ENCODE measurements at places on chromosomes 6 and 20. TPM values are rescaled to one million over a fixed set of nuclear protein-coding genes. Genes with fewer than 3 reads are reported as not detected.
A peak's percentile ranks its signal among the peaks of the same experiment; 100 is the strongest.

- peak; percentile 69 for DNase-seq
Measured at GRCh38 chr6:160393891-160394653, 45.9 kb downstream of the SLC22A3 start.

The SMLR1 gene
- 0.03 TPM for polyA plus RNA-seq

The DPPA5 gene
- not detected for polyA plus RNA-seq

DNA sequence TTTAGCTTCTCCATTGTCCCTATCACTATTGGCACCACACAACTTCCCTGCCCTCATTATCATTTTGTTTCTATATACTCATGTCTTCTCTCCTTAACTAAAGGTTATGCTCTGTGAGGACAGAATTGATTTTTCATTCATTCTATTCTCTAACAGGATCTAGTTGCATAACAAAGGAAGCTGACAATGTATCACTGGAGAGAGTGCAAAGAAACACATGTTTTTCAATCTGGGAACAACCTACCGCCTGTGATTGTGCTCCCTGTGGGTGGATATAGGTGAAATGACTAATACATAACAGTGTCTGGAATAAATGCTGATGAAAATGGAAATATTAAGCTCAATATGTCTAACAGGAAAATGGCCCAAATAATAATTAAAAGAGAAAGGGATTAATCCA lies 56.6 kb downstream of the COL12A1 start:
- DNase-seq = no peak

The RIPPLY2 gene
- polyA plus RNA-seq = 0.89 TPM

DNA sequence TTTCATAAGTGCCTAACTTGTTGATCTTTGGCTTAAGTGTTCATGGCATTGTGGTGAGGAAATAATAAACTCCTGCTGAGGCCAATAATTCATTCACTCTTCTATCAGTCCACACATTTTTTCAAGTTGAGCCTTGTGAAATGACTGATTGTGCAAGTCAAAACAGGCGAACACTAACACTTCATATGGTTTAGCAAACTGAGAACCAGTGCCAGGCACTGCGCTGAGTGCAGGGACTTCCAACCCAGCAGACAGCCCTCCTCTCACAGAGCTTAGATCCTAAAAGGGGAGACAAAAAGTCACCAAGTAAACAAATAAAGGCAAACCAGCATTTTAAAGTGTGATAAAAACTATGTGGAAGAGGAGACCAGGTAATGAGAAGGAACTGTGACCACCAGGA lies 435.0 kb downstream of the PTPRT start:
- DNase-seq = no peak

GRCh38 chr20:49608752-49609670 lies 41.1 kb upstream of the PTGIS start:
- peak; percentile 76 for DNase-seq

The KHDC1 gene
- polyA plus RNA-seq = 4.5 TPM

DNA sequence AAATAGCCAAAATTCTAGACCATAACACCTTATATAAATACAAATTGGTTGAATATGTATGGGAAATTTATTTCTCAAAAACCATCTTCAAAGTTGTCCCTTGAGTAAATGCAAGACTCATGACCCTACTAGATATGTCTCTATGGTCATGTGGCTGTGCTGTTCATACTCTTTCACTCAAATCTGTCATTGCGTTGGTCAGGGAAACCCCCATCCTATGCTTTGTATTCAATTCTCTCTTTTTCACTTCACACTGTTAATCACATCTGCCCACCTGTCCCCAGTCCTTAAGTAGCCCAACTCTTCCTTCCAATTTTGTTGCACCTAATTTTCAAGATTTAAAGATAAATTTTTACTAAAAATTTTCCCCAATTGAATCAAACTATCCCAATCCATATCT lies 51.0 kb downstream of the RPS12 start:
- DNase-seq = no peak

GRCh38 chr6:70831427-70831826 lies 125.4 kb downstream of the B3GAT2 start:
- DNase-seq = no peak

The PTCHD4 gene
- polyA plus RNA-seq = 0.15 TPM

The CST2 gene
- not detected for polyA plus RNA-seq

DNA sequence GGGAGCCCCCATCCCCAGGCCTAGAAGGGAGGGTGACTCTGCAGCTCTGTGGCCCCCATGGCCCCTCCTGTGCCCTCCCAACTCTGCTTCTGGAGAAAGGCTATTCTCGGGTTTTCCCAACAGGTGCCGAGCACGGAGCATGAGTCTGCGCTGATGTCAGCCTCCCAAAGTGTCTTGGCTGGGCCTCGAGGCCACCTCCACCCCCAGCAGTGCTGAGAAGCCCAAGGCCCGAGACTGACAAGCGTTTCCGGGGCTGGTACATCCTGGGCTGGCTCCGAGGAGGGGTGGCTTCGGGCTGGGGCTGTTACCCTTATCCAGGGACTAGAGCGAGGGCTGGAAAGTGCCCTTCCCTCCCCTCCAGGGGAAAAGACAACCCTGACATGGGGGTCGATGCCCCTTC lies 60.2 kb upstream of the GATA5 start:
- DNase-seq = no peak

GRCh38 chr20:61810066-61810737 lies 255.5 kb downstream of the TAF4 start:
- DNase-seq = no peak

All from A549 (cell line).